Stimulated activated CD4-positive, alpha-beta T cell treated with anti-CD3 and anti-CD28 coated beads, Interleukin-12 subunit alpha, Interleukin-12 subunit beta, amount 100 ng/mL, for 48 hours (primary cell): ENCODE measurements at places on chromosomes 2 and 18.

GRCh38 chr2:238864207-238865014 lies 16.5 kb downstream of the TWIST2 start:
- DNase-seq = peak; percentile 32

- DNase-seq = no peak
These were observed 334.1 kb downstream of the RIT2 start for GRCh38 chr18:42781298-42781815.

DNA sequence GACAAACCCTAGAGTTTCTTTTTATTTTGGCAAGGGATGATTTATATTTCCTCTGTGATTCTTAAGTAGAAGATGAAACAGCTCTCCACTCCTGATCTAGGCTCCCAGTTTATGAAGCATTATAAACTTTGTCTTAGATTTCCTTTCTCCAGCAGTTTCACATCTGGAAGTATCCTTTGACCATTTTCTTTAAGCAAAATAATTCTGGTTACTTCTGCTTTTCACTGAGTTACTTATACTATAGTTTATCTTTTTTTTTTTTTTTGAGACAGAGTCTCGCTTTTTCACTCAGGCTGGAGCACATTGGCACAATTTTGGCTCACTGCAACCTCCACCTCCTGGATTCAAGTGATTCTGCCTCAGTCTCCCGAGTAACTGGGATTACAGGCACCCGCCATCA lies 45.5 kb downstream of the KCMF1 start:
- no peak for DNase-seq

DNA sequence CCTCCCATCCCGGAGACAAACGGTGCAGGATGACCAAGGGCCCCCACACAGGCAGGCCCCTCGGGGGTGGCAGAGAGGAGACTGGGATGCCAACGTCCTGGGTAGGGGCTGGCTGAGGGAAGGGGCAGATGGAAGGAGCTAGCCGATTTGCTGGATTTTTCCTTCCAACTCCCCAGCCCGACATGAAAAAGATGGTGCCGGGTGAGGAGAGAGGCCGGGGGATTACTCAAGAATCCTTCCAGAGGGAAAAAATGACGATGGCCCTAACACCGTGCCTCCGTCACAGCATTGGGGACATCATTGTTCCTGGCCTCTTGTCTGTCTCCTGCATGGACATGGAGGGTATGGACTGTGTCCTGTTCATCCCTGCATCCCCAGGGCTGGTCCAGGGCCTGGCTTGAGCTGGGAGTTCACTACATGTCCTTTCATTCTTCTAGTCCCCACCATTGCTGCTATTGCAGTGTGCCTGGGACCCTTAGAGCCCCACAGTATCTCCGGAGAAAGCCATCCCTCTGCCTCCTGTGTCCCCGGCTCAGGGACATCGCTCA lies 217.7 kb downstream of the TNS1 start:
- DNase-seq = no peak

DNA sequence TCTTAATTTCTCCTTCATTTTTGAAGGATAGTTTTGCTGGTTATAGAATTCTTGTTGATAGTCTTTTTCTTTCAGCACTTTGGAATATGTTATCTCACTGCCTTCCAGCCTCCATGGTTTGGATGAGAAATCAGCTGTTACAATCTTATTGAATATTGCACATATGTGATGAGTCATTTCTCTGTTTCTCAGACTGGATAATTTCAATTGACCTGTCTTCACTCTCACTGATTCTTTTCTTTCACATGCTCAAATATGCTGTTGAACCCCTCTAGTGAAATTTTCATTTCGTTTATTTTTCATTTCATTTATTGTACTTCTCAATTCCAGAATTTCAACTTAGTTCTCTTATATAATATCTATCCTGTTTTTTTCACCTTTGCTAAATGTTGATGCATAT lies 22.2 kb downstream of the PDK1 start:
- DNase-seq = no peak

DNA sequence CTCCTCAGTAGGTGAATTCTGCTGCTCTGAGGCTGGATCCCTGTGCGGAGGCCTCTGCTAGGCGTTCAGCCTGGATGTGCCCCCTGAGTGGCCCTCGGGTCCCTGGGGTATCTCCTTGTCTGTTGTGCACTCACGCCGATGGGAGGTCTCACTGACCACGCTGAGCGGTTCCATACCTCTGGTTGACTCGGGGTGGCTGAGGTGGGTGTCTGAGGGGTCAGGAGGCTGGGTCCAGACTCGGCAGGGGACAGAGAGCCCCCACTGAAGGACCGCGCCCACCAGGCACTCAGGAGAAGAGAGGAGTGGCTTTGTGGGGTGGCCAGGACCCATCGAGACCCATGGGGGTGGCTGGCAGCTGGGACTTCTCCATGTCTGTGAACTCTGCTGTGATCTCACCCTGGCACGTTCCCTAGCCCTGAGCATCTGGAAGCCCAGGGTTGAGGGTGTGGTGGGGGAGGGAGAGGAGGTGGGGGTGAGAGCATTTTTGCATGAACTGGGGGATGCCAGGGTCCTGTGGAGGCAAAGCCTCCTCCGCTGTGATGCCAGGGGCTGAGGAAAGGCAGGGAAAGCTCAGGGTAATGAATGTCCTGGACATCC lies 53.7 kb downstream of the TWIST2 start:
- DNase-seq = no peak

DNA sequence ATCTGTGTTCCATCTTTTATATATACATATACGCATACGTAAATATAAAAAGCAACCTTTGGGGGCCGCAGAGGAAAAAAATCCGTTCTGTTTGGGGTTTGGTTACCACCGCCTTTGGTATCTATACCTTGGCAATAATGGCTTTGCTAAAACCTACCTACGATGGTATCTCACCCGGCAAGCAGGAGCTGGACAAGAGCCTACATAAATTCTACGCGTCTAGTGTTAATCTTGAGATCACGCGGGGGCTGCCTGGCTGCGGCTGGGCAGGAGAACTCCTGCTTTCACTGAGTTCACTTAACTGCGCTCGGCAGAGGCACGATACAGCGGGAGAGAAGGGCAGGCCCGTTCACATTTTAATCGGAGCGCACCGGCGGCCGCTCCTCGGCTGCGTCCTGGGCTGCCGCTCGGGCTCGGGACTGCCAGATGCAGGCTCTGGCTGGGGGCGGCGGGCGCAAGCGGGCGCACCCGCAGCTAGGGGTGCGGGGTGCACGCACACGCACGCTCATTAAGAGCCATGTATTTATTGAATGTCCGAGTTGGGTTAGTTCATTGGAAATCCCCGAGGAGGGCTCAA lies 1.7 kb upstream of the POU3F3 start:
- DNase-seq = no peak

DNA sequence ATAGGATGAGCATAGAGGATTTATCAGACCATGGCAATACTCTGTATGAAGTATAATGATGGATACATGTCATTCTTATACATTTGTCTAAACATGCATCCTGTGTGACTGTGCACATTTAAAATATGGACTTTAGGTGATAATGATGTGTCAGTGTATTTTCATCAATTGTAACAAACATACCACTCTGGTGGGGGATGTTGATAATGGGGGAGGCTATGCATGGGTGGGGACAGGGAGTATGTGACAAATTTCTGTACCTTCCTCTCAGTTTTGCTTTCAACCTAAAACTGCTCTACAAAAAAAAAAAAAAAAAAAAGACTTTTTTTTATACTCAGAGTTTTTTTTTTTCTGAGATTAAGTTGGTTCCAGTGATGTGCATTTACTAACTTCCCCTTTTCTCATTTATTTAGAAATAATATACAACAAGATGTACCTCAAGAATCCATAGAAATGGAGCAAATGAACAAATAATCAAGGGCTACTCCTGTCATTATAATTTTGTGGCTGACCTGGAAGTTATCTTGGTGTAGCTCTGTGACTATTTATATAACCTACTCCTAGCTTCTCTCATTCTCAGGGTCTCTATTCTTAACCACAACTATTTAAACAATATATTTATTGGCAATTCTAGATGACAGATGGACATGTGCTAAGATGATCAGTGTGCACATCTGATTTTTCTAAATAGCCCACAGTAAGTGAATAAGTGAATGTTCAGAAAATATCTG lies 108.9 kb upstream of the ITGA4 start:
- DNase-seq = no peak

DNA sequence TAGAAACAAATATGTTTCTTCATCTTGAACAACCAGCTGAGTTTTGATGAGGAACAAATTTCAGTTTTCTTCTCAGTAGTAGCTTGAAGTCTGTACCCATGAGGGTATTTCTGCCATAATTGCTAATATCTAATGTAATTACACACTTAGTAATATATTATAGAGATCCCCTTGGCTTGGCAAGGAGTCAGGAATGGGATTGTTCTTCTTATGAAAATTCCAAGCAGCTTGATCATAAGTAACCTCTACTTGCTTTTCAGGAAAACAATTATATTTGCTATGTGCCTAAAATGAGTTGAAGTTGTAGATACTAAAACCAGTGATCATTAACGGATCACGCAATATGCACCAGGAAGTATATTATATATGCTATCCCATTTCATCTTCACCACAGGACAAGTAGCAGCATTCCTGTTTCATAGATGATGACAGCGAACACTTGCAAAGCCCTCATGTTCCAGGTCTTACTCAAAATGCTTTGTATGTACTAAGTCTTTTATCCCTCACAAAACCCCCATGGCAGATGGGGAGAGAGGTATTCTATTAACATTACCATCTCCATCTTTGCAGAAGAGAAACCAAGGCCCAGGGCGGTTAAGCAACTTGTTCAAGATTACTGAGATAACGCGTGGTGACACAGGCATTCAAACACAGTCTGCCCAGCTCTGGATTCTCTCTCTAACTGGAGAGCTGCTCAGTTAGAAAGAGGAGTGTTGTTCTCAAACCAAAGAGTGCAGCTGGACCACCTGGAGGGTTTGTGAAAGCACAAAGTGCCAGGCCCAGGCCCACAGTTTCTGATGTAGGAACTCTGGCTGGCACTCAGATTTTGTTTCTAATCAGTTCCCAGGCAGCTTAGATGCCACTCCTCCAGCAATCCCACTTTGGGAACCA lies 21.8 kb upstream of the RGPD4 start:
- DNase-seq = no peak

DNA sequence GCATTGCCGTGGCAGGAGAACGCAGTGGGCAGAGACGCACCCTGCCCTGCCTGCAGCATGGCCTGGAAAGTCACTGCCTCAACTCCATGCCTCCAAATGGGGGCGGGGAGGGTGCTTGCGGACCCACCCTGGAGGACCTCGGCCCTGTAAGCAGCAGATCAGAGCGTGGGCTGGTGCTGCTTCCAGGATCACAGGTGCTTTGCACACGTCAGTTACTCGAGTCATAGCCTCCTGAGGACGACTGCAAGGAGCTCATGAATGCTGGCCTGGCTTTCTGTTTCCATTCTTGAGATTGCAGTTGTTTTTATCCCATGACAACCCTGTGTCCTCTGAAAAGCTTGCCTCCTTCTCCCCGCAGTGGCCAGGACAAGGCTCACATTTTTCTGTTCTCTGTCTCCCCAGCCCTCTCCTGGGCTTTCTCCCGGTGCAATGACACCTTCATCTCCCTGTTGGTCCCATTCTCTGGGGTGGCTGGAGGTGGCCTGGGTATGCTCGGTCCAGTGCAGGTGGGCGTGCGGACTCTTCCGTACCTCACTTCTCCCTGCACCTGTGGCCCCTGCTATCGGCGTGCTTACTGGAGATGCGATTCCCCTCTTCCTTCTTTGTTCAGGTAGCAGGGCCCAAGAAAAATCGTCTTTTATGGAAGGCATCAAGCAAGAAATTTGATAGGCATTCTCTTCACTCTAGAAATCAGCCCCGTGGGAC lies 208.0 kb downstream of the GBX2 start:
- no peak for DNase-seq

- DNase-seq = no peak
These were observed 25.4 kb upstream of the TANK start for GRCh38 chr2:161134547-161135518.

GRCh38 chr2:60312618-60313017 lies 240.8 kb downstream of the BCL11A start:
- no peak for DNase-seq

- DNase-seq = no peak
These were observed 893.2 kb upstream of the CRIM1 start for GRCh38 chr2:35462226-35462998.

DNA sequence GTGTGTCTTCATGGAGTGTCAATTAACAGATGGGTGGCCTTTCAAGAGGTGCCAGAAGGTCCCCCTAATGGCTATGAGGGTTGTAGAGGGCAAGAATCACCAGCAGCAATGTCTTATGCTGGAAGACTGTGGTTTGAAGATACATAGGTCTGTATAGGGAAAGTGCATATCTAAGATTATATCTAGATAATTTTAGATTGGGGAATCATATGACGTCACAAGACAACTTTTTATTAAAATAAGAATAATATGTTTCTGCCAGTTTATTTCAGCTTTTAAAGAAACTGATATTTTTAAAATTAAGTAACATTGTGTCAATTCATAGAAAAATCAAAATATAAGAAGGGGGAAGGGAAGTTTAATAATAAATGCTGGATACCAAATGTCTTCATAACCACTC lies 162.3 kb downstream of the TTN start:
- DNase-seq = no peak

DNA sequence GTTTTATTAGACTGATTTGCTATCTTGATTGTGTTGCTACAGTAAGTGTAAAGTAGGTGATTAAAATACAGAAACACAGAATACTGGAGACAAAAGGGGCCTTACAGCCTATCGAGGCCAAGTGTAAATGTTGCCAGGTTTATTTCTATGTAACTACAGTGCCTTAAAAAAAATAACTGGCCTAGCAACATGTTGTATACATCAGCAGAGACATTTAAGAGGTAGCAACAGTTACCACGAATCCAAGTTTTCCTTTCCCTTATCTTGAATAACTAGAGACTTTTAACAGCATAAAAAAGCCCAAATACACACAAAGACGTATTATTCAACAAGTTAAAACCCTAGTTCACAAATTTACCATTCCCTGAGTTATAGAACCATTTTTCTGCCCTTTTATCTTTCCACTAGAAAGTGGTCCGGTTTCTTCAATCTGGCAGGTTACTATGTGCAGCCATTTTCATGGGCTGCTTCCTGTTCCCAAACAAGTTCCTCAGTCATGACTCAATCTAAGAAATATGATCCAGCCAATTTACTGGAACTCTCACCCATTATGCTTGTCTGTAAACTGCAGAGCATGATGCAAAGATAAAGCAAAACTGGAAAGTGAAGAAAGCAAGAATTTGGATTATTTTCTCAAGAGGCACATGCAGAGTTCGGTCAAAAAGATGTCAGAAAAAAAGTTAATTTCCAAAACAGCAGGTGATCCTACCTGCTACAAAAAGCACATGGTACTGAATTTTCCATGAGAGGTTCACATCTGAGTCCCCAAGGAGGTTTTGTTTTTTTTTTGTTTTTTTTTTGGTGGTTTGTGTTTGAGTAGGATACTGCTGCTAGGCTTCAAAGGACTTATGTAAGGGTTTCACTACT lies 22.2 kb downstream of the NFE2L2 start:
- DNase-seq = no peak

GRCh38 chr18:69380324-69380723 lies 20.4 kb upstream of the DOK6 start:
- no peak for DNase-seq

GRCh38 chr2:130918393-130918792 lies 81.7 kb downstream of the ARHGEF4 start:
- no peak for DNase-seq

GRCh38 chr2:207162316-207162715 lies 3.4 kb downstream of the KLF7 start:
- no peak for DNase-seq

GRCh38 chr18:28267878-28268625 lies 91.1 kb upstream of the CDH2 start:
- no peak for DNase-seq

GRCh38 chr2:217948897-217949296 lies 53.9 kb downstream of the TNS1 start:
- DNase-seq = no peak

- no peak for DNase-seq
These were observed 2.7 kb downstream of the KATNAL2 start for GRCh38 chr18:46920067-46920466.
